DMS153 (cell line): ENCODE measurements at places on chromosomes 12 and 14.

GRCh38 chr12:92614001-92614400, 88.8 kb upstream of the PLEKHG7 start:
- no peak for DNase-seq

- no peak for DNase-seq
Observed at GRCh38 chr14:89397569-89398230, 19.3 kb downstream of the FOXN3 start.

GRCh38 chr14:55938249-55938791, 179.9 kb upstream of the PELI2 start:
- peak; percentile 5 for DNase-seq

GRCh38 chr12:67377541-67377940, 108.4 kb downstream of the CAND1 start:
- no peak for DNase-seq

GRCh38 chr12:92769124-92769901, 66.5 kb downstream of the PLEKHG7 start:
- no peak for DNase-seq

DNA sequence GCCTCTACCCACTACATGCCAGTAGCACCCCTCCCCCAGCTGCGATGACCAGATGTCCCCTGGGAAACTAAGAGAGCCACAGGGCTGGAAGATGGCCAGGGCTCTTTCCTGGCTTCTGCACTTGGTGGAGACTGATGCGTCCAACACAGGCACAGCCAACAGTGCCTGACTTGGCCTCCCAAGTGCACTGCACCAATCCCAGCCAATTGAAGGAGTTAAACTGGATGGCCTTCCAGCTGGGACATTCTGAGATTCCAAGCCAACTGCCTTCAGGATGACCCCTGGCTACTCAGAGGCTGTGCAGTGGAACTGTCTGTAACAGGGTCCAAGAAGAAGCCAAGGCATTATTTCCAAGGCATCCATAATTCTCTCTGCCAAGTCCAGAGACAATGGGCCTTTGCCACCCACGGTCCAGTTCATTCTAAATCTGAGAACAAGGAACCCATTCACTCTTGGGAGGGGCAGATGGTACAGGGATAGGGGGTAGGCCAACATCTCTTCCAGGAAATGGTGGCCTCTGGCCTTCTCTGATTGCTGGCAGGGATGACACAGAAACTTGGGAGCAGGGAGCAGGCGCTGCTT, 35.2 kb downstream of the PRIMA1 start:
- no peak for DNase-seq

DNA sequence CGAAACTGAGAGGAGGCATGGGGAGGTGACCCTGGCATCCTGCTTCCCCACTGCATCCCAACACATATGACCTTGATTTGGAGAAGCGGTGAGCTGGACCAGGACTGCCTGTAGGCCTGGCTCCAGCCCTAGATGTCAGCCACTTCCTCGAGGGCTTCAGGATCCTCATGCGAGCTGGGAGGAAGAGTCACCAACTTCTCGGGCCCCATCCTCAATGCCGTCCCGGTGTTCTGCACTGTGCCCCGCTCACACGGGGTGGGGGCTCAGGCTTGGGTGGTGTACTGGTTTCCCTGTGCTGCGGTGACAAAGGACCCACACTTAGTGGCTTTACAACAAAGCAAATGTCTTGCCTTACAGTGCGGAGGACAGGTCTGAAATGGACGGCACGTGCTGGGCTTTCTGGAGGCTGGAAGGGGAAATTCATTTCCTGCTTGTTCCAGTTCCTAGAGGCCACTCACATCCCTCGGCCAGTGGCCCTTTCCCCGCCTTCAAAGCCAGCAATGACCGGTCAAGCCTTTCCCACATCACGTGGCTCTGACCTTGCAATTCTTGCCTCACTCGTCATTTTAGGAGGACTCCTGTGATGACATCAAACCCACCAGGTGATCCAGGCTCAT, 298.1 kb upstream of the RTL1 start:
- no peak for DNase-seq

GRCh38 chr14:61456720-61457119, 135.3 kb downstream of the PRKCH start:
- peak; percentile 61 for DNase-seq

DNA sequence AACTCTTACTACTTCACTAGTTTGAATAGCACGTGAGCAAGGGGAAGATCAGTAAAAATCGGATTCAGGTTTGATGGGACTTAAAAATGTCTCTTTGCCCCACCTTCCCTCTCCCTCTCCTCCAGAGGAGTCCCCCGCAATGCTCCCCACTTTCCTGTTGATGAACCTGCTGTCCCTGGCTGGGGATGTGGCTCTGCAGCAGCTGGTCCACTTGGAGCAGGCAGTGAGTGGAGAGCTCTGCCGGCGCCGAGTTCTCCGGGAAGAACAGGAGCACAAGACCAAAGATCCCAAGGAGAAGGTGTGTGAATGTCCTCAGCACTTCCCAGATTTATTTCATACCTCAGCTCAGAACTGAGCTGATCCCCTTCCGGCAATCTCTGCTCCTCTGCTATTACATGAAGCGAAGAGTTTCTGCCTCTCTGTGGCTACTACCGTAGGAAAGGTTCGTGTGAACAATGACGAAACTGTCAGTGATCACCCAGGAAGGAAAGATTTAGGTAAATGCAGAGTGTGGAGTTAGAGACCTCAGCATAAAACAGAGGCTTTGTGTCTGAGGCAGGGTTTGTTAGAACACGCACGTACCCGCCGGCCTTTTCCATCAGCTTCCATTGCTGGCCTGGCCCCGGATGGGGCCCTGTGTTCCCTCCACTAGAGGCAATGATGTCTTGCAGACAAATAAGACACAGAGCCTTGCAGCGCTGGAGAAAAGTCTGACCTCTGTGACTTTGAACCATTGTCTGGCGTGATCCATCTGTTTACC, 7.4 kb upstream of the GAPDH start:
- no peak for DNase-seq

GRCh38 chr12:1841586-1842182, 21.3 kb downstream of the LRTM2 start:
- no peak for DNase-seq

DNA sequence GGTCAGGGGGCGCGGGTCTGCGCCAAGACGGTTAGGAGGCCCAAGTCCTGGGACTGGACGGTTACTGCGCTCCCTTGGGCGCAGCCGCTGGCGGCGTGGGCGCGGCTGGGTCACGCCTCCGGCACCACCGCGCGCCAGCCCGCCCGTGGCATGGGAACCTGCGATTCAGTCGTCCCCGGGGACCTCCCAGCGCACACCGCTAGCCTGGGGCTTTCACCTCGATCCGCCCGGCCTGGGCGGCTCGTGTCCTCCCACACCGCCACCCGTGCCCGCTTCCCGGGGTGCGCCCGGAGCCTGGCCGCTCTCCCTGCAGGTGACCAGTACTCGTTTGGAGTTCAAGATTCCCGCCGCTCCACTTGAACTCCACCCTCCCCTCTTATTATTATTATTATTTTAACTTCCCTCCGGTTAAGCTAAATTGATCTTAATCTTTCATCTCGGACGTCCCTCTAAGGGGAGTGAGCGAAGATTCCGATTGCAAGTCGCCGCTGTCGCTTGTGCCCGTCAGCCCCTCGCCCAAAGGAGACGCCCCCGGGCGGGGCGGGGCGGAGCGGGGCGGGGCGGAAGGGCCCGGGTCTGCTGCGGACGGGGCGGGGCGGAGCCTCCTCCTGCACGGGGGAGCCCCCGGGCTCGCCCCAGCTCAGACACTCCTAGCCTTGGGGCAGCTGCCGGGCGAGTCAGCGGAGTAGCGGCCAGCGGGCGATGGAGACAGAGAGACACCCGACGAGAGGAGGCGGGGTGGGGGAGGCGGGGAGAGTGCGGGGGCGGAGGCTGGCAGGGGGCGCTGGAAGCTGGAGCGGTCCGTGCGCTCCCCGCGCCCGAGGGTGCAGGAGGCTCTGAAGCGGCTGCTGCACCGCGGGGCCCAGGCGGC, at the start of gene KCNMB4:
Gene KCNMB4, plus strand, starts transcription at position 643 of the 871 bp plus-strand sequence. CDS start 445 bp downstream, outside the sequence.
- peak; percentile 33 for DNase-seq

DNA sequence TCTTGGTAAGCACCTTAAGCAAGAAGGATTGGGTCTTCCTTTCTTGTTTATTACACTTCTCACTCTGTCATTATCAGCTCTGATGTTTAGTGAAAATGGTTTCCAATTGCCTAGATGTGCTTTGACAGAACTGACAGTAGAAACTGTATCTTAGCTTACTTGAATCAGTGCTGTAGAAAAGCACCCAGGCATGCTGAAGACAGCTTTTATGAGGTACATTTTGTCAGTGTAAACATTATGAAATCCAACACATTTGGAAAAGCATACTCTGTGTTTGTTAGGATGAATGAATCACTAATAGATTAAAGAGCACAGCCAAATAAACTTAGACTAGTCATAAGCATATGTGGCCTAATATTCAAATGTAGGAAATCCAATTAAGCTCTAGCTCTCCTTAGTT, 290.2 kb upstream of the NPAS3 start:
- no peak for DNase-seq

DNA sequence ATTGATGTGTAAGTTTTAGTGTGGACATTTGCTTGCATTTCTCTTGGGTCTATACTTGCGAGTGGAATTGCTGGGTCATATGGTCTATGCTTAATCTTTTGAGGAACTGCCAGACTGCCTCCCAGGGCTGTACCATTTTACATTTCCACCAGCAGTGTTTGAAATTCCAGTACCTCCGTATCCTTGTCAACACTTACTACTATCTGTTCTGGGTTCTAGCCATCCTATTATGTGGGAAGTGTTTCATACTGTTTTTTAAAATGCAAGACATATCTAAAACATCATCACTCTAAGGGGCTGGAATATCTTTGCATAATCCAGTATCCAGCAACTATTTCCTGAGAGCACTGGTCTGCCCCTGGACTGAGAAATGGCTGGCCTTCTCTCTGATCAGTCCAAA, 80.2 kb upstream of the RIN3 start:
- no peak for DNase-seq

DNA sequence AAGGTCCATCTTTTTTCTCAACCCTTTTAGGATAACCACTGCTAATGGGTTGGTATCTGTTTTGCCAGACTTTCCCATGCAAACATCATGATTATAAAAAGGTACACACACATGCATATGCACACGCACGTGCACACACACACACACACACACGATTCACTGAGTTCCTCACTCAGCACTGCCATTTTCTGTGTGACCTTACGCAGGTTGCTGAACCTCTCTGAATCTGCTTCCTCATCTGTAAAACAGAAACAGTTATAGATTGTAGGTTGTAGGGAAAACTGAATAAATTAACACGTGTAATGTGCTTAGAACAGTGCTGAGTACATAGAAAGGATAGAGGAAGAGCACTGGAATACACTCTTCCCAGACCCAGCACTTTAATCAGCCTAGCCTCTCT, 182.3 kb downstream of the RBM19 start:
- DNase-seq = no peak

DNA sequence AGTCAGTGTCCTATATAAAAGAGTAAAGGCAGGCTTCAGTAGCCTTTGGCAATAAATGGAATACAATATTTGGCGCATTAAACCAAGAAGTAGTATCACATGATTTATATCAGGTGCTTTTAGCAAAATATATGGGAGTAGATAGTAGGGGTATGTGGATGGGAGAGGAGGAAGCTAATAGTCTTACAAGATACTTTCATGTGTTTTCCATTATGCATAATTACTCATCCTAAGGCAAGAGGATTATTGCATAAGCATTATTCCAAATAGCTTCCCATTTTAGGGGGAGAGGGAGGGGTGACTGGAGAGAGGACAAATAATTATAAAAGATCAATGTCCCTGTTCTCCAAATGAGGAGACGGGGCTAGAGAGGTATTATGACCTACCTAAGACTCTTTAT, 104.3 kb downstream of the DUSP6 start:
- DNase-seq = no peak

- no peak for DNase-seq
Observed at GRCh38 chr12:40240779-40241178, 16.0 kb downstream of the LRRK2 start.

GRCh38 chr14:45084946-45085346, 1.0 kb downstream of the PRPF39 start:
- no peak for DNase-seq

GRCh38 chr14:63342371-63342770, 23.6 kb upstream of the GPHB5 start:
- peak; percentile 41 for DNase-seq

GRCh38 chr12:56257491-56258067, 605 bp downstream of the ANKRD52 start:
- DNase-seq = no peak

DNA sequence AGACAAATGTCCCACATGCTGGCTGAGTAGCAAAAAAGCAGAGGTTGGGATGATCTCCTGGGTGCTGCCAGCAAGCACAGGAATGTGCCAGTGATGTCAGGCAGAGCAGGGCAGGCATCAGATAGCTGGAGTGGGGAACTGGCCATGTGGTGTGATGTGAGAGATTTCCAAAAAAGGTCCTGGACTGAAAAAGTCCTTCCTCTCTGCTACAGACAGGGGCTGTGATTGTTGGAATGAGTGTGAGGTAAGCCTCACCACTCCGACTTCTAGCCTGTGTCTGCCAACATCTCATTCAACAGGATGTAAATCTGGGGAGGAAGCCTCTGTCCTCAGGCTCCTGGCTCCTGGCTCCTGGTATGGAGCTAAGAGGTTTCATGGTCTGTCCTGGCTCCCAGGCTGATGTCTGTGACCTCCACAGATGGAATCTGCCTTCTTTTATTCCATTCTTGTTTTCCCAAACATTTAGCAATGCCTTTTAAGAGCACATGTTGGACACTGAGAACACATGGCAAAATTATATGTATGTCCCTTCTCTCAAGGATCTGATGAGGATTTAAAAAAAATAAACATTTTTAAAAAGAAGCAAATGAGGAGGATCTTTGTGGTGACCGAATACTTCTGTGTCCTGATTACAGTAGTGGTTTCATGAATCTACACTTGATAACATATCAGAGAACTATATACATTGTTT, 50.1 kb upstream of the STK38L start:
- no peak for DNase-seq

DNA sequence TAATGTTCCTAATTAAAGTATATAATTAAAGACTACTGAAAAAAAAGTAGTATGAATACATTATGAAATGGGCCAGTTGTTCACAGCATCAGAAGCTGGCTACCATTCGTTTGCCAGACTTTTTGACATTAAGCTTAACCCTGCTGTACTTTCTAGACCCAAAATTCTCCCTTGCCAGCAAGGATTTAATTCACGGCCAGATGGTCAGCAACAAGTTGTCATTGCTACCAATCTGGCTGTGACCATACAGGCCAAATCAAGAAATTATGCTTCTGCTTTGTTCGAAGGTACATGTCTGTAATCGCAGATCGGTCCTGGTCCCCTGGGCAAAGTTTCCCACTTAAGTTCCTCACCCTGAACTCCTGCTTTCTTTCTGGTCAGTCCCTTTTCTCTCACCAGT, 217.7 kb upstream of the ATXN7L3B start:
- no peak for DNase-seq

DNA sequence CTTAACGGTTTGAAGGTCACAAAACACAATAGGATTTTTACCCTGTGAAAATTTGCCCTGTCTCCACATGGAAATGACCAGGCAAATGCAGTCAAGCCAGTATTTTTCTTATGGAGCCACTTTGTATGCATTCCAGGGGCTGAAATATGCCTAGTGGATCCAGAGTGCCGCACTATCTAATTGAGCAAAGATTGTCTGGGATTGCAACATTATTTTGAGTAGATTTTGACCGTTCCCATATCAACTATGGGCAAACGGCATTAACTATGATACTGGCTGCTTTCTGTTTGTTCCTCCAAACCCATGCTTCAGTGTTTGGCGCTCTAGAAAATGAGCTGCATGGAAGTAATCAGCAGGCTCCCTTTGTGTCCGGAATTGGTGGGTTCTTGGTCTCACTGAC, 223.0 kb downstream of the BTG1 start:
- DNase-seq = no peak

GRCh38 chr14:70149596-70150165, 39.1 kb downstream of the SLC8A3 start:
- DNase-seq = no peak

- DNase-seq = no peak
Observed at GRCh38 chr12:13573698-13574321, 377.3 kb downstream of the EMP1 start.
